ENCODE measurements at places on chromosomes 4 and X.

GRCh38 chrX:7090641-7091040, 56.9 kb upstream of the STS start:
- no peak for DNase-seq

DNA sequence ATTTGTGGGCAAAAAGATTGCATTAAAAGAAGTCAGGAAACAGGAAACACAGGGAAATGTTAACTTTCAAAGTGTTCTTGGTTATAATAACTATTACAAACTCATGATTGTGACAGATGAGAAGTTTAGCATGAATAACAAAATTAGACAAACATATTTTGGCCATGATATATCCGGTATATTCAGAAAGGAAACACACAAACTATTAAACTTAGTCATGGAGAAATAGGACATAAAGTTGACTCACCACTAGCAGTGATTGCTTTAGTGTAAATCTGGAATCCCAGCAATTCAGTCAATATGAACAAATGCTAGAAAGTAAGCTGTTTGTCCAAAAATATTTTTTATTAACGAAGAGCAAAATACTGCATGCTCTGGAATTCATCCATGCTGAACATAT, 1299.9 kb downstream of the C4orf33 start:
- peak; percentile 87 for DNase-seq

DNA sequence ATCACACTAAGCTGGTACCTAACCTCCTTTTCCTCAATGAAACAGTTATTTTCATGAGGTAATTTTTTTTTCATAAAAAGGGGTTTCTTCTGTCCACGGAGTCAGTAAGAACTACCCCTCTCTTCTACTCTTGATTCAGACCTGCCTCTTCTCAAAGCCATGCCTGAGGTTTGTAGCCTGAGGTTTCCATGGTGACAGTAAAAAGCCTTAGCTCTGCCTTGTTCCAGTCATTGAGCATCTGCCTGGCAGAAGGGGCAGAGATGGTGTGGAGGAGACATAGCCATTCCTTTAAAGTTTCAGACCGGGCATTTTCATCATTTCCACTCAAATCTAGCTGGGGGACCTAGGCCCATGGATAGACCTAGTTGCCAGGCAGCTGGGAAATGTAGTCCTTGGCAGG, 135.5 kb downstream of the REPS2 start:
- no peak for DNase-seq

DNA sequence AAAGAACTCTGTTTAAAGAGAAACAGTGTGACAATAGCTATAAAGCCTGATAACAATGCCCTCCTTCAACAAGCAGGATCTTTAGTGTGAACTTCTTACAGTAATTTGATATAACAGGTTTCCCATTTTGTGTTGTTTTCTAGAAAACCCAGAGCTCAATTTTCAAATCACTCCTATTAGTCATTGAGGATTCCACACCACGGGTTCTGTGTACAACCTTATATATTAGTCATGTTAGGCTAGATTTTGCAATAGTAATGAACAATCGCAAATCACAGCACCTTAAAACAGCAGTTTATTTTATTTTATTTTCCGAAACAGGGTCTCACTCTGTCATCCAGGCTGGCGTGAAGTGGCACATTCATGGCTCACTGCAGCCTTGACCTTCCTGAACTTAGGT, 1020.9 kb upstream of the INTU start:
- DNase-seq = peak; percentile 82

DNA sequence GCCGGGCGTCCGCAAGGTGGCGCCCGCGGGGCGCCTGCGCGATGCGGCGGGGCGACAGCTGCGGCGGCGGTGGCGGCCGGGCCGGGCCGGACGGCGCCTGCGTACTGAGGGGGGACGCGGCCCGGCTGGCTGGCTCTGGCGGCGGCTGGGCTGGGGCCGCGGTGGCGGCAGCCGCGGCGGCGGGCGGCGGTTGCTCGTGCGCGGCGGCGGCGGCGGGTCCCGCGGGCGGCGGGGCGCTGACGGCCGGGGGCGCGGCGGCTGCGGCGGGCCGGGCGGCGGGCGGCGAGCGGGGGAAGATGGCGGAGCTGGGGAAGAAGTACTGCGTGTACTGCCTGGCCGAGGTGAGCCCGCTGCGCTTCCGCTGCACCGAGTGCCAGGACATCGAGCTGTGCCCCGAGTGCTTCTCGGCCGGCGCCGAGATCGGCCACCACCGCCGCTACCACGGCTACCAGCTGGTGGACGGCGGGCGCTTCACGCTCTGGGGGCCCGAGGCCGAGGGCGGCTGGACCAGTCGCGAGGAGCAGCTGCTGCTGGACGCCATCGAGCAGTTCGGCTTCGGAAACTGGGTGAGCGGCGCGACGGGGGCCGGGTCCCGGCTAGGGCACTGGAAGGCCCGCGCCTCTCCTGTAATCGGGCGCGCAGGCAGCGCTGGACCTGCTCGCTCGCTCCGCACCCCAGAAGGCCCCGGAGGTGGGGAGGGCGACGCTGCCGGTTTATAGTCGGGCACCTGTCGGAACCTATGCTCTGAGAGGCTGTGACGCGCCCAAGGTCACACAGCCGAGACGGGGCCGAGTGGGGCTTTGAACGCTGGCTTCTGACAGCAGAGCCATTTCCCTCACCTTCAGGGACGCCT, at the start of gene TADA2B:
TADA2B (plus strand) TSS at position 89 of the 853 bp plus-strand sequence; CDS start at position 297, 208 bp downstream.
- DNase-seq = peak; percentile 46

GRCh38 chr4:114081783-114082182, 102.3 kb upstream of the ARSJ start:
- no peak for DNase-seq

DNA sequence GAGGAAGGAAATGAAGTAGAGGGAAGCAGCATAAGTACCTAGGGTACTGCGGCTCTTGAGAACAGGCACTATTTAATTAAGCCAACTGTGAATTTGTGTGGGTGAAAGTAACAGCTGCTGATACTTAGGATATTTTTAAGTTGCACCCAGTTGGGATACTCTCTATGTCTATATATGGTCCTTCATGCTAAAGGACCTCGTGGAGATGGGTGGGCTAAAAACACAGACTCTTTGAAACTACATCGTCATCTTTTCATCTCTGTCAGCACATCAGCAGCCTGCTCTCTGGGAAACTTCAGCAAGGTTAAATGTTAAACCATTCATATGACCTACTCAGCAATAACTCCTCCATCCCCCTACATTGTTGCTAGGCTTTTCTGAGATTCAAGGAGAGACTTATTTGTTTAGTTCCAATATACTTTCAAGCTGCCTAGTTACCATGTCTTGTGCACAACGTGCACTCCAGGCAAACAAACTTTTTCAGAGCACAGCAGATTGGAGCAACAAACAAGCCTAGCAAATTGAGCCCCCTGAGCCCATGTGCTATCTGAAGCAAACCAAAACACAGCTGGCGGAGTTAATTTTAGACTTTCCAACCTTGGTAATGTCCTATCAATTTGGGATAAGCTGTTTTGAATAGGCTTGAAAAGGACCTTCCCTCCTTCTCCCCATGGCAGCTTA, 6.2 kb upstream of the MOB1B start:
- DNase-seq = peak; percentile 11

- DNase-seq = no peak
Measured at GRCh38 chr4:16785793-16786527, 112.5 kb downstream of the LDB2 start.

DNA sequence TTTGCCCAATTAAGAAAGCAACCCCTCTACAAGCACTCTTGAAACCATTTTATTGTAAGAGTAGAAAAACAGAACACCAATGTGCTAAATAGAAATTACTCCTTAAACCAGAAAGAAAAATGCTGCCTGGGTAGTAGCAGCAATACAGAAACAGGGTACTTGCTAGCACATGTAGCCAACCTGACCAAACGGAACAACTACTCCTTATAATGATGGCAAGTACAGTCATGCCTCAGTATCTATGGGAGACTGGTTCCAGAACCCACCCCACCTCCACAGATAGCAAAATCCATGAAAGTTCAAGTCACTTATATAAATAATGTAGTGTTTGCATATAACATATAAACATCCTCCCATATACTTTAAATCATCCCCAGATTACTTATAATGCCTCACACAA, 168.8 kb downstream of the ATRX start:
- no peak for DNase-seq

DNA sequence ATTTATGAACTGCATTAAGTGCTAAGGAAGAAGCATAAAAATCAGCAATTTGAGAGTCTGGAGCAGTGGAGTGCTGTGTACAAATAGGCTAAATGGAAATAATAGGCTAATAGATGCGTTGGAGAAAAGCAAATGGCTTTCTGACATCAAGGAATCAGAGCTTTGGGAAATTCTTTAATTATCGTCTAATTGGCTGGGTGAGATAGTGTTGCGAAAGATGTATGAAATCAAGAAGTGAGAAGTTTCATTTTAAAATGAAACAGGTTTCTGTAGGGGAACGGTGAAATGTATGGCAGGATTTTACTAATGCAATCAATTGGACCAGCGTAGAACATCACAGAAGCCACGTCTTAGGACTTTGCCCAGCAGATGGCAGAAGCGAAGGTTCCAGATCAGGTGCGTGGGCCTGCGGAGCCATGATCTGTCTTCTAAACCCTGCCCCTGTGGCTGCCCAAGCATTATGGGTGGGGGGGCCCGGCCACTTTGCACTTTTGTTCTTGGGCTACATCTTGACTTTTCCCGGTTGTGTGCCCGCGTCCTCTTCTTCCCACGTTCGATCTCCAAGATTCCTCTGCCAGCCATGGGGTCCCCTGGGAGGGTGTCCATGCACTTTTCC, 118.5 kb upstream of the SHISA3 start:
- DNase-seq = no peak

- DNase-seq = no peak
Measured at GRCh38 chrX:119694601-119695534, 1.9 kb upstream of the SEPTIN6 start.

DNA sequence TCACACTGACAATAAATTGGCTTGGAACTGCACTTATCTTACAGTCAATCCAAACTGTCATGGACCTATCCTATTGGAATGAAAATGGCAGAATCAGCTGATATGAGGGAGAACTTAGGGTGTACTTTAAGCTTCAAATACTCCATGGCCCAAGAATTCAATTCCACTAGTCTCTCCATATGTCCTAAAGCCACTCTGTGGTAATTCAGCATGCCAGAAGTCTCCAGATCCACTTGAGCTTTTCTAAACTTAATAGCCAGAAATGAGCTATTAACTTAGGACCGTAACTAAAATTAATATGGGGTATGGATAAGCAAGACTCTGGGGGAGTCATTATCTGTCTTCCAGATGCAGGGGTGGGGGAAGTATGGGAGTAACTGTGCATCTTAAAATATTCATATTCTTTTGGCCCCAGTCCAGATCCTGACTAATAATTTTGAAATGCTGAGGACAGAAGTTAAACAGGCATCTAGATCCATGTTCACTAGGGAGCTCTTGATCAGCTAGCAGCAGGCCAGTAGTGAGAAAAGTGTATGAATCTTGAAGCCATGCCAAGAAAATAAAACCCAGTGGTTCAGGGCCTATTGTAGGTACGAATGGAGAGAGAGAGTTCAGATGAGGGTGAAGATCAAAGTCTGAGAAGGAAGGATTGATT, 167.6 kb downstream of the DKK2 start:
- DNase-seq = peak; percentile 89

DNA sequence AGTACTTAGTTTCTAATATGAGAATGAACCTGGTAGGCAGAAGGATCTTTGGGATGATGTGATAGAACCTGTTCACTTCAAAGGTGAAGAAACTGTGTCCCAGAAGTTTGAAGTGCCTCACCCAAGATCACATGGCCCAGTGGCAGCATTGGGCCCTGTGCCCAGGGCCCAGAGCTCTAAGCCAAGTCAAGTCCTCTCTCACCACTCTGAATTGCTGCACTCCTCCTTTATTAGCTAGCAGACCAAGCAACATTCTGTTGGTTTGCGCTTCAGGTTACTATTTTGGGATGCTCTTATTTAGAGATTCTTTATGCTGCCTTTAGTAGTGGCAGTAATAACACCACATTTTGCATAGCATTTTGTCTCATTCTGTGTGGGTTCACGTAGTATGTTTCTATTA, 82.7 kb downstream of the PARM1 start:
- no peak for DNase-seq

- DNase-seq = no peak
Measured at GRCh38 chr4:161540265-161540664, 623.5 kb downstream of the FSTL5 start.

Data from LHCN-M2 (cell line).